ENCODE measurements at places on chromosomes 11 and 22.

- no peak for DNase-seq
These were observed 69.1 kb upstream of the PARVG start for GRCh38 chr22:44111562-44112155.

GRCh38 chr11:60847281-60847680, 5.4 kb downstream of the CCDC86 start:
- no peak for DNase-seq

DNA sequence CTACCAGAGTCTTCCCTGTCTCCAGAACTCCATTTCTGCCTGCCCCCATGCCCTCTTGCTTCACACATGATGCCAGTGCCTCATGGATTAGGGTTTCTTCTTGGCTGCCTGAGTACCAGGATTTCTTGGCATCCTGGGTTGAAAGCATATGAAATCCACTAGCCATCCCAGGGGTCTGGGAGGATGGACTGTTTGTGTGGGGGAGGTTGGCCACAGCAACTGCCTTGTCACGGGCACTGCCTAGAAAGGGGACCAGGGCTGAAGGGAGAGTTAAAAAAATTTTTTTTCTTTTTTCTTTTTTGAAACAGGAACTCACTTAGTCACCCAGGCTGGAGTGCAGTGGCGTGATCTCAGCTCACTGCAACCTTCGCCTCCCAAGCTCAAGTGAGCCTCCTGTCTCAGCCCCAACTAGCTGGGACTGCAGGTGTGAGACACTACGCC, 4.2 kb downstream of the USP35 start:
- no peak for DNase-seq

DNA sequence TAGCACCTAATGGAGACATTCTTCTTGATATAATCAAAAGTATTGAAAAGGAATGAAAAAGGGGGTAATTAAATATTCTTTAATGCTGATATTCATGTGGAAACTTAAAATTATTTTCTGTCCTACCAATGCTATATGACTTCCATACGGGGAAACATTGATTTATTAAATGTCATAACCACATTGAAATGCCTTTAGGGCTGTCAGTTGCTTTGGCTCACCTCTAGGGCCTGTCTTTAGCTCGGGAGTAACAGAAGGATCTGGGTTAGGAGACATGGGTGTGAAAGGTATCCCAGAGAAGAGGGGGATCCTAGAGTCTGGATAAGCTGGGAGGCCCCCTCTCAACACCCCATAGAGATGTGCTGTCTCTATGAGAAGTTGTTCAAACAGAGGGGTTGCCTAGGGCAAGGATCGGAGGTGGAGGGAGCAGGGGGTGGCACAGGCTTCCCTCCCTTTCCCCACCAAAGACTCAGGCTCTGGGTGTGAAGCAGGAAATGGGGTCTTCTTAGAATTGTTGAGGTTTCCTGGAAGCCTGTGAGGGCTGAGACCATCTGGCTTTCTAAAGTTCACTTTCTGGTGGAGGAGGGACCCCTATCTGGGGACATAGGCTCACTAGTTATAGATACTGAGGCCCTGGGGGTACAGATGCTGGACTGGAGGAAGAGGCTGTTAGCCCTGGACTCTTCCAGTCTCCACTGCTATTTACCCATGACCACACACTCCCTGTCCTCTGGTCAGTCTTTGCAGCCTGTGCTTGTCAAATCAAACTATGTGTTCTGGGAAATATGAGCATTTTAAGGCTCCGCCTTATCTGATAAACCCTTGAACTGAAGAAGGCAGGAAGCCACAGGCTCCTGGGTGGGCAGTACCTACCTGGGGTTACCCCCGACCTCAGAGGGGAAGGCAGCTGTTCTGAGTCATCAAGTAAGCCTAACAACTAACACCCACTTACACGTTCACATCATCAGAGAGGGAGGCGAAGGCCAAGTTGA, 55.8 kb upstream of the RRAS2 start:
- DNase-seq, result no peak

DNA sequence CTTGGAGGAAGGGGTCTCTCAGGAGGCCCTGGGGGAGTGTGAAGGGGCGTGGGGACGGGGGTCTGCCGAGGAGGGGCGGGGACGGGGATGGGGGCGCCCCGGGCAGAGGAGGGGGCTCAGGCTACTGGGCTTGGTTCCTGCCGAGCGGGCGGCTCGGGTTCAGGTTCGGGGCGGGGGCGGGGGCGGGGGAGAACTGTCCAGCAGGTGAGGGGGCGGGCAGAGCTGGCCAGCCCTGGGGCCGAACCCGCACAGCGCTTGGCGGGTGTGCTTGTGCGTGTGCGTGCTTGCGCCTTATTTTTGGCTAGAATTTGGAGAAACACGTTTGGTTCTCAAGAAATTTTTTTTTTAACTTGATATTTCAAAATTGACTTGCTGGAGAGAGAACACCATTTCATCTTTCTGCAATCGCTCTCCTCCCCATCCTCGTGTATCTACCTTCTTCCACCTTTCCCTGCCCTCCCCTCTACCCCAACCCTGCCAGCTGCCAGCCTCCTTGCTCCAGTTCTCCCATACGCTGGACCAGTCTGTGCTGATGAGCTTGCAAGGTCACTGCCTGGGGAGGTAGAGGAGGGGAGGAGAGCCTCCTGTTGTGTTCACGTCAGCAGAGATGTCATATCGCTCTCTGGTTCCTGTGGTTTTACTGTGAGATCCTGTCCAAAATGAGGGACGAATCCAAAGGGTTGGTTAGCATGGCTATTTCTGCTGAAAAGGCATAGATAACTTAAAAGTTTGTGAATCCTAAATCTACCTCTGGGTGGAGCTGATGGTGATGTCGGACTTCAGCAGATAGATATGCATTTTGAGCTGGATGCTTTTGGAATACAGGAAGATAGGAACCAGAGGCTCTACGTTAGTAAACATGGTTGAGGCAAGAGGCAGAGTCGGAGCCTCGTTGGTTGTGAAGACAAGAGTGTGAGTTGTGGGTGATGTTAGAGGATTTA, 668 bp downstream of the MADD start:
- peak; percentile 44 for DNase-seq

DNA sequence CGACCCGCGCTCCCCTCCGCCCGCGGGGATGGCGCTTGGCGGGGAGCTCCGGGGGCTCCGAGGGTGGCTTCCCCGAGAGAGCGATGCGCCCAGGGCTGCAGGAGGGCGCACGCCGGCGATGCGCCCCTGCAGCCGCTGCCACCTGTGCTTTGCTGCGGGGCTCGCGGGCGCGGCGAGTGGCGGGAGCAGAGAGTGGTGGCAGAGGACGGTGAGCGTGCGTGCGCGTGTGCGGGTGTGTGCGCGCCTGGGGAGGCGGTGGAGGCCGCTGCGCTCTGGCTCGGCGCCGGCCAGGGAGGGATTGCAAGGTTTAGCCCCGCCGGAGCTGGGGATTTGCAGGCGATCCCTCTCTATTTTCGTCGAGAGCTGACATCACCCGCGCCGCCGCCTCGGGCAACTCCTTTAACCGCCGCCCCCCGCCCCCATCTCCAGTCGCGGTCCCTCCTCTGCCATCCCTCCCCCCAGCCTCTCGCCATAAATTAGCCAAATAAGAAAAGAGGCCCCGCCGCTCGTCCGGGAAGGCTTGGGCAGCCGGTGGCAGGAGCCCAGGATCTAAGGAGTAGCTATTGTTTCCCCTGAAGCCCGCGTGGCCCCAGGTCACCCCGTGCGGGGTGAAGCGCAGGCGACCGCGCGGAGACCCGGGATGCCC, at the start of gene SLC1A2:
Gene SLC1A2, minus strand, starts transcription at position 375 of the 646 bp plus-strand sequence. CDS start 592 bp downstream, outside the sequence.
- peak; percentile 64 for DNase-seq

DNA sequence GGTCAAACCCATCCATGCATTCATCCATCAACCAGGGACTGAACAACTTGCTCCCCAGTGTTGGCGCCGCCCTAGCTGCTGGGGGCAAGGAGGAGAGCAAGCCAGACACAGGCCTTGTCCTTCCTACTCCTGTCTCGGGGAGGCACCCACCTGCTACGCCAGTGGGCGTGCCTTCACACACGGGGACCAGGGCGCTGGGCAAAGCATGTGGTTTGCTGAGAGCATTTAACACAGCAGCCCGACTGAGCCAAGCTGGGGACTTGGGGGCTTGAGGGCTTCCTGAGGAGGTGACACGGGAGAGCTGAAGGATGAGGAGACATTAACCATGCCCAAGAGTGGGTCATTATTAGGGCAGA, 30.6 kb downstream of the CACNA1I start:
- DNase-seq, result no peak

Data from femur (tissue), 1 donor.